ENCODE measurements at places on chromosomes 4 and X.

GRCh38 chr4:118356111-118356510 lies 3.3 kb upstream of the PRSS12 start:
- DNase-seq: no peak

DNA sequence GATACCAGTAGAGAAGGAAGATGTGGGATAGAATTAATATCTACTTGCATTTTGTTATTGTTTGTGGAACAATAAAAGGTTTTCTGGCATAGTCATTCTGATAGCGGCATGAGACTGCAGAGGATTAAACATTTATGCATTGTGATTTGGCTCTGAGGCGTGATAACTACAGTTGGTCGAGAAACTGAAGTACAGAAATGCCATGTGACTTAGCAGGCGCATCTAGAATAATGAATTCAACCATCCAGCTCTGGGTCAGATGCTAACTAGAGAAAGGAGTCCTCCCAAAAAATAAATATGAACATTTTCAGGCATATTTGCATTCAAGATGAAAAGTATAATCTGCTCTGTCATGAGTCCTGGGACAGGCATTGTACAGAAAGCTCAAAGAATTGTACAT lies 62.8 kb downstream of the CCSER1 start:
- DNase-seq: no peak

DNA sequence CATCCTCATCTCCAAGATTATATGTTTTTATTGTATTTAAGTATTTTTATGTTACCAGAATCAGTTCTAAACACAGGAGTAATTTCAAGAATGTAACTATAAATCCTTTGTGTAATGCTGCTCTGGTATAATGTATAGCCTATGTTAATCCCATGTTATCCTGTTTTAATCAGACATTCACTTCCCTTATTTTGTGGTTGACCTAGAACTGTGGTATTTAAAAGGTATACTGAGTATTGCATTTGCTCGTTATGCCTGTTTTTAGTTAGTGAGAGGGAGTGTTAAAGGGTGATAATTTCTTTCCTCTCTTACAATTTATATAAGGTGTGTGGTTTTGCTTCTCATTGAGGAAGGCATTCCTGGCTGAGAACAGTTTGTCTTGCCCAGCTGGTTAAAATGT lies 26.2 kb downstream of the MTM1 start:
- DNase-seq: no peak

- no peak for DNase-seq
Observed at GRCh38 chrX:100994352-100995281, 25.1 kb downstream of the ARL13A start.

DNA sequence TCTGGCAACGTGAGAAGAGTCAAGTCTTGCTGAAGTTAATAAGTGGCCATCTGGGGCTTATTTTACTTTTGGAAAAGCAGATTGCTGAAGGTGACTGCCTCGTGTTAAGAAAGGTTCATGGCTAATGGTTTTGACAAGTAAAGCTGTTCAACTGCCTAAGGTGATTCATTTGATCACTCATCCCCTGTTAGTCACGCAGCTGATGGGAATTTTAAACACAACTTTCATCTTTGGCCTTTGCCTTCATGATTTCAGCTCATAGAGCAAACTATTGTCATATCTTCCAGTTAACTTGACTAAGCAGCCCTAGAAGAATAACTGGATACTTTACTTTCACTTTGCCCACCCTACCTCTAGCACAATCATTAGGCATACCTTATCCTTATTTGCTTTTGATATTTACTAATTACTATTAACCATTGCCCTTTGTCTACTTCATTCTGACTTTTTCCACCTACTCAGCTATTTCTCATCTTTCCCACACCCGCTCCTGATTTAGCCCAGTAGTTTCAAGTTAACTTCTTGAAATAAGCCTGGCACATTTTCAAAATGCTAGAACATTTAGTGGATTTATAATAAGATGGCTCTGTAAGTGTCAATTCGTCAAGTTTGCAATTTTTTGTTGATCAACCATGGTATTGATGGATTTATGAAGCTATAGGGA lies 170.6 kb upstream of the S100G start:
- no peak for DNase-seq

DNA sequence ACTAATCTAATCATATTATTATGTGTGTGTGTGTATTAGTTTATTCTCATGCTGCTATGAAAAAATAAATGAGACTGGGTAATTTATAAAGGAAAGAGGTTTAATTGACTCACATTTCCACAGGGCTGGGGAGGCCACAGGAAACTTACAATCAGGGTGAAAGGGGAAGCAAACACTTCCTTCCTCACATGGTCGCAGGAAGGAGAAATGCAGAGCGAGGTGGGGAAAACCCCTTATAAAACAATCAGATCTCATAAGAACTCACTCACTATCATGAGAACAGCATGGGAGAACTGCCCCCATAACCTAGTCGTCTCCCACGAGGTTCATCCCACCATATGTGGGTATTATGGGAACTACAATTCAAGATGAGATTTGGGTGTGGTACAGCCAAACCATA lies 190.9 kb upstream of the TAPT1 start:
- DNase-seq: no peak

GRCh38 chr4:28555866-28556265 lies 1695.2 kb downstream of the STIM2 start:
- DNase-seq: no peak
